ENCODE measurements at places on chromosomes 2 and 18.

DNA sequence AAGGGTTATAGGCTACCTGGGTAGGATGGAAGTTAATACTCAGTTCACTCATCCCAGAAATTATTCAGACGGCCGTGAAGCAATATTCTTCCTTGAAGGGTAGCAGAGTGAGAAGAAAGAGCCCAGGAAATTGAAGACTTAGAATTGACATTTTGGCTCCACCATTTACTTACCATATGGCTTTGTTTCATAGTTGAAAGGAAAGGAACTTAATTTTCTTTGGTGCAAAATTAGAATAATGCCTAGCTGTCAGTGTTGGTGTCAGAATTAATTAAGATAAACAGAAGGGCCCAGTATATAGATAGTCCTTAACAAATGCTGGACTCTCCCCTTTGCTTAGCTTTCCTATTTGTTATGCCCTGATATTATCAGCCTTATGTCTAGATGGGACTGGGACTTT, 263.2 kb downstream of the KCNJ3 start:
- no peak for DNase-seq

GRCh38 chr2:109201465-109202327, 72.7 kb downstream of the SH3RF3 start:
- no peak for DNase-seq

DNA sequence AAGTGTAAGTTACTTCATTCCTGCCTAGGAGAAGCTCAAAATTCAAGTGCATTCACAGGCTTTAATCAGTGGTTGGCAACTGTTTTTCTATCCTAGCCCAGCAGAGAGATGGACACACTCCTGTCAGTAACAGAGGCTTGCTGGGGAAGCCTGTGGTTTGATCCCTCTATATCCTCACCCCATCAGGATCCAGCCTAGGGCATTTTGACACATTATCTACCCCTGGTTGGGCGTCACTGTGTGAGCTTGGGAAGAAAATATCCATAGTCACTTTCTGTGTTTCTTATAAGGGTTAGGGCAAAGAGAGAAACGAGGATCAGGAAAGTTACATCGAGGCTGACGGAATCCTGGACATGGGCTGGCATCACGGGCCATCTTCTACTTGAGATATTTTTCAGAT, 10.0 kb downstream of the NT5DC4 start:
- DNase-seq: no peak

- no peak for DNase-seq
Measured at GRCh38 chr2:96580771-96581170, 44.2 kb downstream of the ARID5A start.

- DNase-seq: no peak
Measured at GRCh38 chr2:52238782-52239181, 1206.8 kb upstream of the NRXN1 start.
